ENCODE measurements at places on chromosomes 5 and 9.

DNA sequence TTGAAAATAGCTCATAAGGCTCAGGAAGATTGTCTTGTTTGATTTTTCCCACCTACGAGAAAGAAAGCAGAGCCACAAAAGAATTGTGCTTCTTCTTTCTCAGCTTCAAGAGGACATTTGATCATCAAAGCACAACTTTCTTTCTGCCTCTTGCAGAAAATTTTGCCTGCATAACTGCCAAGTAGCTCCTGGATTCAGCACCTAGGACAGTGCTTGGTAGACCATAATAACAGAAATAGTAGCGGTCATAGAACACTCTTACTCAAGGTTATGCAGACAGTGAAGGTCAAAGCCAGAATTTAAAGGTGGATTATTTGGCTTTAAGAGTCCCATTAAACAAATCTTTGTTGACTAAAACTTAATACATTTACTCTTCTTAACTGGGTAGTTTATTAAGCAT is 594.7 kb upstream of the CCNG1 start:
- DNase-seq, result no peak

DNA sequence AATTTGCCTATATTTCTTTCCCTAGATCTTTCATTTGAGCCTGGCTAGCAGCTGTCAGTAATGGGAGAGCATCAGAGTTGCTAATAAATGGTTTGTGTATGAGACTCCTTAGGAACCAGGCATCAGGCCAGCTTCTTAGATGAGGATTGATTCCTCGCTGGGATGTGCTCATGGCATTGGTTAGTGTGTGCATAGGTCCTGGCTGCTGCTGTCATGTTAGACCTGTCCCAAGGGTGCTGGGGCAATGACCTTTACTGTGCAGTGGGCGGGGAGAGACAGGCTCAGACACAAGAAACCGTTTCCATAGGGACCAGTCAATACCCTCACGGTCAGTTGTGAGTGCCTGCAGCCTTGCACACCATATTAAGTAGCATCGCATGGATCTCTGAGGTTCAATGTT is 112.3 kb upstream of the NR3C1 start:
- no peak for DNase-seq

GRCh38 chr9:82331079-82331478 is 342.5 kb downstream of the SPATA31D1 start:
- DNase-seq, result no peak

GRCh38 chr9:129867136-129868022 is 32.1 kb downstream of the USP20 start:
- DNase-seq, result no peak

DNA sequence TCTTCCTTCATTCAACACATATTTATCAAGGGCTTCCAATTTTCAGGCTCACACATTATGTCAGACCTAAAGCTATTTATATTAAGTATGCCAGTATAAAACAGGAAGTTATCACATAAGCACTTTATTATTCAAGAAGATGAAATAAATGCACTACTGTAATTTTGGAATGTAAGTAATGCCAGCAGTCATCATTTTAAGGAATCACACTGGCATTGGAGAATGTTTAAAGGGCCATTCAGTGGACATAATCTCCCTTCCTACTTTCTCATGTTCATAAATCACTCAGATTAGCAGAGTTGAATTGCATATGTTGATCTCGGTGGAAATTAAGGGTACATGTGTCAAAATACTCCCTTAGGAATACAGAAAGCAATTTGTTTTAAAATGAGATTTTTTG is 164.4 kb downstream of the GIN1 start:
- no peak for DNase-seq

DNA sequence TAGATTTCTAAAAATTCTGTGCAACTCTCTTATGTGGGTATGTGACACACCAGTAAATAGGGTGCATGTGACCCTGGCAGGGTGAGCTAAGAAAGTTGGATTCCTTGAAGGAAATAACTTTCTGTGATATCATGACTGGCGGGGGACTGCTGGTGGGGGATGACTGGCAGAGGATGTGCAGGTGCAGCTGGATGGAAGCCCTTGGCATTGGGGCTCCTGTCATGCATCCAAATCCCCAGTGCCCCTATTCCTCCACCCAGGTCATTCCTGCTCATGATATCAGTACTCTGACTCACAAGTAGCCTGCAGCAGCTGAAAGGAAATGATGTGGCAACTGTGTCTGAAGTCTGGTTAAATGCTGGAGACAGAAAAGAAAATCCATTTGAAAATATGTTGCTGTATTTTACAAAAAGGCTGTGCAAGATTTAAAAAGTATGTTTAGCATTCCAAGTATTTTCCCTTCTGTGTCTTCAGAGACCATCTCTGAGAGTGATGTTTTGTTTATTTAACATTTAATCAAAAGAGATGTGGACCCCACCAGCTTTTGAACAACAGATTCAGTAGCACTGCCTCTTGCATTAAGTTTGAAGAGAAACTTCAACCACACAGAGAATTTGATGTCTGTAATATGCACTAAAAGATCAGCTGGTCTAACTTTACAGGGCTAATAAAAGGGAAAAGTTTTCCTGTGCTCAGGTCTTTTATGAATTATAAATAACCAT is 17.9 kb upstream of the ZSWIM6 start:
- no peak for DNase-seq

DNA sequence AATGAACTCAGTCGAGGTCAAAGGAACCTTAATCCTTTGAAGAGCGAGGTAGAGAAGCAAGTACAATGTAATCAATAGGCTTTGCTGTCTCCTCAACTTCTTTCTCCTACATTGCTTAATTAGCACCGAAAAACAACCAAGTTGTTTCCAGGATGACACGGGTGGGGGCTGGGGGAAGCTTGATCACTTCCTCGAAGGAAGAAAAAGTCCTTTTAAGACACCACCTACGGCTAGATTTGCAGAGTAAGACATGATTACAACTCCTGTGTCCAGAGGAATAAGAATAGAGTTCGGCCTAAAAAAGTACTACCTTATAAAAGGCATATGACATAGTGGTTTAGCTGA is 811 bp upstream of the ARRDC3 start:
- DNase-seq, result no peak

DNA sequence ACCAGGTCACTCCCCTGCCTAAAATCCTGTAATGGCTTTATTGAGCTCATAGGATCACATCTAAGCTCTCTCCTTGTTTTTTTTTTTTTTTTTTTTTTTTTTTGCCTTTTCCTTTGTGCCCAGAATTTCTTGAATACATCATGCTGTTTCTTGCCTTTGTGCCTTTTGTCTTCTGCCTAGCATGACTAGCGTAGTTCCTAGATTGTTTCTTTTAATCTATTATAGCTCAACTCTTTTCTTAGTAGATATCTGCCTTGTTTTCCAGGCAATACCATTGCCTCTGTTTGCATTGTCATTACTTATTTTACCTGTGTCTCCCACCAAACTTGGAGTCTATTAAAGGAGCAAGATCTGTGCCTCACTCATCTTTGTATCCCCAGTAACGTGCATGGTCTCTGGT is 106.1 kb upstream of the C9orf72 start:
- no peak for DNase-seq

DNA sequence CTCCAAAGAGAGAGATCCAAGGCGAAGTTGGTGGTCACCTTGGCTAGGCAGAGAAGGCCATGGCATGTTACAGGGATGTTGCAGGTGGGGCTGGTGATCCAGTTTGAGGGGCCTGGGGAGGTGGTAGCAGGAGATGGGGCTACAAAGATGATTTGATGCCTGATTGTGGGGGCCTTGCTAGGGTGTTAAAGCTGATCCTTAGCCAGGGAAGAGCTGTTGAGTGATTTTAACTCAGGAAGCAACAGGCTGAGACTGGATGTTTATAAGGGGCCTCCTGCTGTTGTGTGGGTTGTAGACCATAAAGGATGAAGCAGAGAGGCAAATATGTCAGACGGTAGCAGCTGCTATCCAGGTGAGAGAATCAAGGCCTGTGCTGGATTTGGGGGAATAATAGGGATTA is 19.0 kb upstream of the SMAD5 start:
- no peak for DNase-seq

DNA sequence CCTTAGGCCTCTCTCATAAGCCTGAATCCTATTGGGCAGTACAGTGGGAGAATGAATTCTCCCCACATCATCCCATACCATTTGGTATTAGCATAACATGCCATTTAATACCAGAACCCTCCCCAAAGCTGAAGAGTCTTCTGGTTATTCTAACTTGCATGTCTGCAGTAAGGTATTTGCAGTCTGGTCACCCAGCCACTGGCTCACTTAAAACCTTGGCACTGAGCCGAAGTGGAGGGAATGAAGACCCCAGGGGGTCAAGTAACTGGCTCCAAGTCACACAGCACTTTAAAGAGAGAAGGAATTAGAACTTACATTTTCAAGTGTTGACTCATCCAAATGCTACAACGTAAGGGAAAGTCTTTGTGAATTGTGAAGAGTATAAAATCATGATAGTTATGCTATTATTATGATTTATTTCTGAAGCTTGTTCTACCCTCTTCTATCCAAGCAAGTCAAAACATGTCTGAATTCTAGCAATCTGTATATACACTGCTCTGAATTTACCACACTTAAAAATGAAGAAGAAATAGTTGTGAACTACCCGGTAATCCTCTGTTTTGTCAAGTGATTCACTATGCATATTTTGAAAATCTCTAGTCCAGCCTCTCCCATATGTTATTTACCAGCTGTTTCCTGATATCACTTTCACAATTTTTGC is 28.5 kb downstream of the GLRA1 start:
- DNase-seq, result no peak
